ENCODE measurements at places on chromosomes 13 and 19.

- DNase-seq = no peak
Measured at GRCh38 chr19:32141840-32142511, 203.4 kb upstream of the ZNF507 start.

DNA sequence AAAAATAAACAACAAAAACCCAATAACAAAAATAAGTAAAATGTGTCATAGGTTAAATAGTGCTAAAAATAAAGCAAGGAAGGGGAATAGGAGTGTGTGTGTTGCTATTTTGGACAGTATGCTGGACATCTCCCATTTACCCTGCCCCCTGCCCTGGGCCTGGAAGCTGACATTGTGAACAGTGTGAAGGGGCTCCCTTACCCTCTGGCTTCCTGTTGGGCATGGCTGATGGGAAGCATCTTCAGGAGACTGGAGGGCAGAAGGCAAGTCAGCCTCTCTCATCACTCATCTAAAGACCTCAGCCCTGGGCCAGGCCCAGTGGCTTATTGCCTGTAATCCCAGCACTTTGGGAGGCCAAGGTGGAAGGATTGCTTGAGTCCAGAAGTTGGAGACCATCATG lies 26.7 kb downstream of the KCTD15 start:
- DNase-seq = no peak

DNA sequence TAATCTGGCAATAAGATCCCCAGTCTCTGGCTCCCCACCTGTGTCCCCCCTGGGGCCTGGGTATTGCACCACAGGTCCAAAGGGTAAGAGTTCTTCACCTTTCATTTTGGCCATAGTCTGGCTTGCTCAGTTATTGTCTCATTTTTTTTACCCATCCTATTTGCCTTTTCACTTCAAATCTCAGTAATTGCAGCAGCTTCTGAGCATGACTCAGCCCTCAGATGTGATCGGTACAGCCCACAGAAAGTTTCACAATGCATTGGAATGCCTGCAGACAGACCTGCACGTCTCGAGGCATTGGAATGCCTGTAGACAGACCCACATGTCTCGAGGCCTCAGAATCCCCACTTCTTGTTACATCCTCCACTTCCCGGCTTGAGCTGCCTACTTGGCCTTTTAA lies 173.6 kb downstream of the NUFIP1 start:
- DNase-seq = no peak

- no peak for DNase-seq
Measured at GRCh38 chr13:80841414-80841813, 500.5 kb upstream of the SPRY2 start.

DNA sequence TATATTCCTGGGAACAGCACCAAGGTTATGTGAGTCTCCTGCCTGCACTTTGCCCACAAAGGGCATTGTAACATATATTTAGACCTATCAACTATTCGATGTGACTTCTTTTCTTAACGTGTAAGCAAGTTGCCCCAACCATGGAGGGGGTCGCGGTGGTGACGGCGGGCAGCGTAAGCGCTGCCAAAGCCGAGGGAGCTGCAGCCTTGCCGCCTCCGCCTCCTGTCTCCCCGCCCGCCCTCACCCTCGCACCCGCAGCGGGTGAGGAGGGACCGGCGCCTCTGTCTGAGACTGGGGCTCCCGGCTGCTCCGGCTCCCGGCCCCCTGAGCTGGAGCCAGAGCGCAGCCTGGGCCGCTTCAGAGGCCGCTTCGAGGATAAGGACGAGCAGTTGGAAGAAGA lies 59.0 kb downstream of the ZNF676 start:
- no peak for DNase-seq
